Muscle of leg (tissue), 16 donors: ENCODE measurements at places on chromosomes 5 and 9. TPM values are rescaled to one million over a fixed set of nuclear protein-coding genes. Genes with fewer than 3 reads are reported as not detected.

Gene EIF4E1B
- not detected for total RNA-seq

Gene RANBP3L
- total RNA-seq: 0.40 TPM

Gene WNT8A
- not detected for total RNA-seq

Gene GFI1B
- total RNA-seq: 0.13 TPM

Gene CNOT8
- total RNA-seq: 39.2 TPM

DNA sequence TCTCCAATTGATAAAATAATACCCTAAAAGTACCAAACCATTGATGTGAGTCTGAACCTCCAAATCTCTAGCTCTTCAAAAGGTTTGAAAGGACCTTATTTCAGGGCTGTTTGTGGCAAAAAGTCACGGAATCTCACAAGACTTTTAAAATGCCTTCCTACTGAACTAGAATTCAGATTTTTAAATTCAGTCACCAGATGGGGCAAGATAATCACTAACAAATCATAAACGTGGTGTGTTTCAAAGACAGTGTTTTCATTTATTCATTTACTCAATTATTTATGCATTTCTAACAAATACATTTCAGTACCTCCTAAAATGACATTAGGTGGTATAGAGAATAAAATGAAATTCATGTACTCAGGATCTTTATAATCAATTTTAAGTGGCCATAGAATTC, 68.2 kb upstream of the SMC2 start:
- peak; percentile 7 for DNase-seq
- no peaks in the 10 kb centered on the region for H3K27me3 ChIP-seq
- H3K4me3 ChIP-seq: no peak overlapping the region
- no peak overlapping the region for H3K27ac ChIP-seq

DNA sequence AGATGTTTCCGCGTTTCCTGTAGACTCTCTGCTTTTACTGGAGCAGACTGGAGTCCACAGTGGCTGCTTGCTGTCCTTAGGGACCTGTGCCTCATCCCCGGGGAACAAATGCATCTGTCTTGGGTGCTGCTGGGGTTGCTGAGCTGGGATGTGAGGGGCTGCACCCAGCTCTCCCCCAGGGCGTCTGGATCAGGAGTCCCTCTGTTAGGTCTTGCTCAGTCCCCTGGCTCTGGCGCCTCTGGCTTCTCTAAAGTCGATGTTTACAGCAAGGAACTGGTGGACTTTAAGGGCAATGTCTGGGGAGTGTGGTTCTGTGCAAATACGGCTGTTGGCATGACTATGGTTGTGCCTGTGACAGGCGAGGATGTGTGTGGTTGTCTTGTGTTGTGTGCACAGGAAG, 91.4 kb downstream of the CACNA1B start:
- H3K27me3 ChIP-seq: peaks cover 2% of the 10 kb centered on the region
- no peak for DNase-seq
- no peaks in the 10 kb centered on the region for H3K36me3 ChIP-seq
- H3K4me1 ChIP-seq: no peaks in the 10 kb centered on the region
- H3K27ac ChIP-seq: no peak overlapping the region

DNA sequence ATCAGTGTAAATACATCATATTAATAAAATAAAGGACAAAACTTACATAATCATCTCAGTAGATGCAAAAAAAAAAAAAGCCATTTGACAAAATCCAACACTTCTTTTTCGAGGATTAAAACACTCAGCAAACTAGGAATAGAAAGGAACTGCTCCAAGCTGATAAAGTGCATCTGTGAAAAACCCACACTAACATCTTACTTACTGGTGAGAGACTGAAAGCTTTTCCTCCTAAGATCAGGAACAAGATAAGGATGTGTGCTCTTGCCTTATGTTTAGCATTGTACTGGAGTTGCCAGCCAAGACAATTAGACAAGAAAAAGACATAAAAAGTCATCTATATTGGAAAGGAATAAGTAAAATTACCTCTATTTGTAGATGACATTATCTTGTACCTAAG, 120.2 kb upstream of the SAP30L start:
- H3K27me3 ChIP-seq: no peaks in the 10 kb centered on the region
- H3K4me1 ChIP-seq: peaks cover 13% of the 10 kb centered on the region
- no peak overlapping the region for H3K4me3 ChIP-seq
- DNase-seq: no peak

DNA sequence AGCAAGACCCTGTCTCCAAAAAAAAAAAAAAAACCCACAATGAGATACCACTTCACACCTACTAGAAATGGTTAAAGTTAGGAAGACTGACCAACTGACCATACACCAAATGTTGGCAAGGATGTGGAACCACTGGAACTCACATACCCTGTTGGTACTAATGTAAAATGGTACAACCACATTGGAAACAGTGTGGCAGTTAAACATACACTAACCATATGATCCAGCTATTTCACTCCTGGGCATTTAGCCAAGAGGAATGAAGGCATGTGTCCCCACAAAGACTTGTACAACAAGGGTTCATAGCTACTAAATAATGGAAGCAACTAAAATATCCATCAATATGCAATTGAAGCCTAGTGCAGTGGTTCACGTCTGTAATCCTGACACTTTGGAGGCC, 21.3 kb downstream of the NAIF1 start:
- H3K4me3 ChIP-seq: no peak overlapping the region
- peaks cover 3% of the 10 kb centered on the region for H3K27me3 ChIP-seq
- H3K36me3 ChIP-seq: no peaks in the 10 kb centered on the region
- H3K27ac ChIP-seq: no peak overlapping the region
- H3K4me1 ChIP-seq: peaks cover 4% of the 10 kb centered on the region
- no peak for DNase-seq

DNA sequence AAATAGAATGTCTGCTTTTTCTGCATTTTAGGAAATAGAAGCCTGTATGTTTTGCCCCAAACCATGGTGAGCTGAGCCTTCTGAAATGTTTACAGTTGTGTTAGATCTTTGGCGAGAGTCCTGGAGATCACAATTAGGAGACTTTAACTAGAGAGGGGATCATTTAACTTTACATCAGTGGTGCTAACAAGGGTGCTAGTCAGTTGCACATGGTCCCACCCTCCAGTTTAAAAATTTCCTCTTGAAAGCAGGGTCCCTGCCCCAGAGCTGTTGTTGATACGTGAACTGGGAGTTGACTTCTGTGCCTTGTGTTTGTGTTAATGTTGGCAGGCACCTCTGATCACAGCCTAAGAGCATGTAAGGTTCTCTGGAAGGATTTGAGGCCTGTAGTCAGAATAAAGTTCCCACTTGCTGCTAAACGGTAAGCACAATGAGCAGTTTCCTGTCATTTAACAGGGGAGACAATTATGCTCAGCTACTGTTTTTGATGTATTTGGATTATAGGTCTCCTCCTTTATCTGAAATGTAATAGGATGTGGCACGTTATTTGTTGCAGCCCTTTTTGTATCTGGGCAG, 43.7 kb downstream of the RASGRF2 start:
- no peak for DNase-seq
- no peaks in the 10 kb centered on the region for H3K36me3 ChIP-seq
- H3K4me1 ChIP-seq: no peaks in the 10 kb centered on the region
- H3K27ac ChIP-seq: no peak overlapping the region

- H3K27me3 ChIP-seq: no peaks in the 10 kb centered on the region
- peaks cover 18% of the 10 kb centered on the region for H3K4me1 ChIP-seq
- H3K27ac ChIP-seq: no peak overlapping the region
- peak; percentile 79 for DNase-seq
- no peak overlapping the region for H3K4me3 ChIP-seq
These were observed 55.1 kb downstream of the C9orf152 start for GRCh38 chr9:110152704-110153374.

DNA sequence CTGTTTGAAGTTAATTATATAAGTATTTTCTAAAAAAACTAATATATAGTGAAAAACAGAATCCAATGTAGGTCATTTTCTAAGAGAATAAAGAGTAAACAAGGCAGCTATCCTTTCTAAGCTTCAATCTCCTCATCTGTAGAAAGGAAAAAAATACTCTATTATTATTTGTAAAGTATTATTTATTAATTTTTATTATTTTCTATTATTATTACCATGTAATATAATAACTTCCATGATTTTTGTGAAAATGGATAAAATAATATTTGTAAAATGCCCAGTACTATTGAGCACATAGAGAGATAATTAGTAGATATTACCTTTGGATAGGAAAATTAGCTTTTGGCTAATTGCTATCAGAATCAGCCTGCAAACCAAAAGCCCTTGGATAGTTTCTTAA, 684.4 kb downstream of the MTRR start:
- H3K4me3 ChIP-seq: no peak overlapping the region
- H3K4me1 ChIP-seq: no peaks in the 10 kb centered on the region
- H3K36me3 ChIP-seq: no peaks in the 10 kb centered on the region
- H3K27me3 ChIP-seq: no peaks in the 10 kb centered on the region
- no peak overlapping the region for H3K27ac ChIP-seq
- DNase-seq: no peak

GRCh38 chr9:113788616-113789330, 87.3 kb upstream of the ZNF618 start:
- no peak overlapping the region for H3K4me3 ChIP-seq
- H3K27ac ChIP-seq: no peak overlapping the region
- peaks cover 11% of the 10 kb centered on the region for H3K4me1 ChIP-seq
- H3K36me3 ChIP-seq: no peaks in the 10 kb centered on the region
- DNase-seq: peak; percentile 57

DNA sequence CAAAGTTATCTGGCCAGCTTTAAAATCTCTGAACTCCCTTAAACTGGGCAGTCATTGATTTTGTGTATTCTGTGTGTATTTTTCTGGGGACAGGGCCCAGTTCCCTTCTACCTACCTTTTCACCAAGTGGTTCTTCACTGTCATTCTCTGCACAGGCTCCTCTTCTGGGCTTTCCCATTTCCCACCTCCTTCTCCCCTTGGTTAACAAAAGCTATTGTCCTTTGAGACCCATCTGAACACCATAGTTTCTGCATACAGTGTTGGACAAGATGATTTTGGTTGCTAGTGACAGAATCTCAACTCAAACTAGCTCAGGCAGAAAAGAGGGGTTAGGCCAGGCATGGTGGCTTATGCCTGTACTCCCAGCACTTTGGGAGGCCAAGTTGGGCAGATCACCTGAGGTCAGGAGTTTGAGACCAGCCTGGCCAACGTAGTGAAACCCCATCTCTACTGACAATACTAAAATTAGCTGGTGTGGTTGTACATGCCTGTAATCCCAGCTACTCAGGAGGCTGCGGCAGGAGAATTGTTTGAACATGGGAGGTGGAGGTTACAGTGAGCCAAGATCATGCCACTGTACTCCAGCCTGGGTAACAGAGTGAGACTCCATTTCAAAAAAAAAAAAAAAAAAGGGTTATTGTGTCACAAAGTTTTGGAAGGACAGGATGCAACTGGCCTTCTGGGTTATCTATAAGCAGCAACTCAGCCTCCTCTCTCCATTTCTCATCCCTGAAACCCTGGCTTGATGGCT, 31.0 kb upstream of the ANKRD34B start:
- no peak overlapping the region for H3K27ac ChIP-seq
- DNase-seq: no peak
- no peaks in the 10 kb centered on the region for H3K27me3 ChIP-seq
- H3K4me1 ChIP-seq: no peaks in the 10 kb centered on the region

DNA sequence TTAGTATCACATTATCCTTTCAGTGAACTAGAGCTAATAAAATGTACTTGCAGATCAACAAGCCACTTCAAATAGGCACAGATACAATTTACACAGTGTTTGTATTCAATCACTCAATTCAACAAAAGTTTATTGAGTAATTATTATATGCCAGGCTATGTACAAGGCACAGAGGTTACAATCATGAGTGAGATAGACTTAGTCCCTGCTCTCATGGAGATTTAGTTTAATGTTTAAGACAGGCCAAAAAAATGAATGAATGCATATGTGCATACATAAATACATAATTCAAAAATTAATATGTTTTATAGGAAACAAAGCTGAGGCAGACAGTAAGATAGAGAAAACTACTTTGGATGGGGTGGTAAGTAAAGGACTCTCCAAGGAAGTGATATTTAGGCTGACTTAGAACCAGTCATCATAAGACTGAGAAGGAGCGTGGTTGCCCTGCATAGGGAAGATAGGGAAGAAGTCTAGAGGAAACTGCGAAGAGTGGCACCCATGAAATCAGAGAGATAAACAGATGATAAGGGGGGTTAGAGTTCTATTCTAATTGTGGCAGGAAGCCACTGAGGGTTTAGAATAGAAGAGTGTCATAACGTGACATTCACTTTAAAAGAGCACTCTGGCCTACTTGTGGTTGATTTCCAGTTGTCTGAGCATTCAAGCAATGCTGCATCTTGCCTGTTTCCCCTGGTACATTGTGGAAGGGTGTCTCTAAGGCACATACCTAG, 49.7 kb upstream of the GRAMD2B start:
- H3K4me3 ChIP-seq: no peak overlapping the region
- no peak overlapping the region for H3K27ac ChIP-seq
- no peaks in the 10 kb centered on the region for H3K4me1 ChIP-seq
- no peak for DNase-seq
- H3K27me3 ChIP-seq: no peaks in the 10 kb centered on the region

DNA sequence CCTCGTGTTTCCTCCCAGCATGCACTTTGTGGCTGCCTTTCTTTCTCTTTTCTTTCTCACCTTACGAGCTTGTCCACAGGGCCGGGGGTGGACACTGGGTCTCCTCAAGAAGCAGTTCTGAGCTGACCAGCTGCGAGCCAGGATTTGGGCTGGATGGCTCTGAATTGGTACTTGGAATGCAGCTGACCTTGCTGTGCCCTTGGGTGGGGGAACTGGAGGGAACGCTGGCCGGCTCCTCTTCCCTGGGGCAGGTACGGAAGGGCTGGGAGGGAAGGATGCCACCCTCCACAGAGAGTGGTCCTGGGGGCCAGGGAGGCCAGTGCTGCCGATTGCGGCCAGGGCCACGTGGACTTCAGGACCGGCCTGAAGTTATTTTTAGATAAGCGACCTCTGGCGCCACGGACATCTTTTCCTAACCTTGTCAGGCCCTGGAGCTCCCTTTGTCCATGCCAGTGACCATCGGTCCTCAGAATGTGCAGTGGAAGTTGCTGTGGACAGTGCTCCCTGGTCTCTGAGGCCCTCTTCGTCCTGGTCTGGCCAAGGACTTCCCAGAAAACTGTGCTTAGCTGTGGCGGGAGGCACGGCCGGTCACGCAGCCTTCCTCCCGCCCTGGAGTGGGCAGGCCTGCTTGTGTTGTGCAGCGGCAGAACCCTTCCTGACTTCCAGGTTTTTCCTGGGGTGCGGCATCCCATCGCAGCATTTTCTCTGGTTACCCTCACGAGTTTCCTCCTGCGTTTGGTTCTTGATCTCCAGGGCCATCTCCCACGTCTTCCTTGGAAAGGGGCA, 13.5 kb upstream of the AHRR start:
- no peak overlapping the region for H3K4me3 ChIP-seq
- no peaks in the 10 kb centered on the region for H3K27me3 ChIP-seq
- H3K36me3 ChIP-seq: peaks cover 37% of the 10 kb centered on the region
- peaks cover 4% of the 10 kb centered on the region for H3K4me1 ChIP-seq

DNA sequence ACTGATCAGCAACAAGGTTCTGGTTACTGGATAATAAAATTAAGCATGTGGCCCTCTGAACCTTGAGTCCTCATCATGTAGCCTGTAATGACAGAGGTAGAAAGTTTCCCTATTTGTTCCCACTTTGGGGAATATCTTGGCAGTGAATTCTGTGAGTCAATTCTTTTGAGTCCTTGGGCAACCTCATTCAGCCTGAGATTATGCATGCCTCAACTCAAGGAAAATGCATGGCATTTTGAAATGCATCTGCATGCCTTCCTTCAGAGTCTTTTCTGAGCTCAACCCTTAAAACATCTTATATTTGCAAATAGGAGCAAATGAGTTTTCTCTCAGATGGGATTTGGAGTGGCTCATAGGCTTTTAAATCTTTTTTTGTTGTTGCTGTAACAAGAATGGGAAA, 218.1 kb upstream of the CD180 start:
- H3K36me3 ChIP-seq: no peaks in the 10 kb centered on the region
- DNase-seq: no peak
- no peak overlapping the region for H3K4me3 ChIP-seq
